Fibroblast of skin of scalp (primary cell): ENCODE measurements at places on chromosomes 11 and 22.

GRCh38 chr11:112826788-112827187, 134.4 kb upstream of the NCAM1 start:
- DNase-seq: no peak

DNA sequence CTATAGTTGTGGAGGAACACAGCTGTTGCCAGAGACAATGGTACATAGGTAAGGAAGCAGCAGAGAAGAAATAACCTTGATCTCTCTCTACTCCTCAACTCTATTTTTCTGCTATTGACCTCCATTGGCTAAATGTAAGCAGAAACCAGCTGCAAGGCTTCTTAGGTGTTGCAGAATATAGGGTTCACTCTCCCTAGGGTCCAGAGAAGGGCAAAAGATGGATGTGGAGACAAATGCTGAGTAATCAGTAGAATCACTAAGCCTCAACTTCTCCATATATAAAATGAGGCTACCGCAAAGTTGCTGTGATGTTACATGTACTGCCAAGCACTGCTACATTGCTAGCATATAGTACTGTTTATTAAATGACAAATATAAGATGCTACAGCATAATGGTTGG, 120.6 kb downstream of the PDE3B start:
- no peak for DNase-seq

DNA sequence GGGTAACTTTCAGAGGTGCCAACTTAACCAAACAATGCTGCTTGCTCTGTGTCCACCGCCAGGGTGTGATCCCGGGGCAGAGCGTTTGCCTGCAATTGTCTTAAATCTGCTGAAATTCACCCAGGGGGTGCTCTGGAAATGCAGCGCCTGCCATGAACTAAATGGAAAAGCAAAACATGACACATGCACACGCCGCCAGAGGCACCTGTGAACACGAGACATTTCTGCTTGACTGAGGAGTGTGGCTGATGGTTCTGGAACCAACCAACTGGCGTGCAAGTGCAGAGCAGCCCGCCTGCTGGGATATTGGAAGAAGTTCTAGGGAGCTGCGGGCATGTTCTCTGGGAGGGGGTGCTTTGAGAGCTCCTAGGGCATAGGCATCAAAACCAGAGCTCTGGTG, 30.4 kb downstream of the DSCAML1 start:
- no peak for DNase-seq

DNA sequence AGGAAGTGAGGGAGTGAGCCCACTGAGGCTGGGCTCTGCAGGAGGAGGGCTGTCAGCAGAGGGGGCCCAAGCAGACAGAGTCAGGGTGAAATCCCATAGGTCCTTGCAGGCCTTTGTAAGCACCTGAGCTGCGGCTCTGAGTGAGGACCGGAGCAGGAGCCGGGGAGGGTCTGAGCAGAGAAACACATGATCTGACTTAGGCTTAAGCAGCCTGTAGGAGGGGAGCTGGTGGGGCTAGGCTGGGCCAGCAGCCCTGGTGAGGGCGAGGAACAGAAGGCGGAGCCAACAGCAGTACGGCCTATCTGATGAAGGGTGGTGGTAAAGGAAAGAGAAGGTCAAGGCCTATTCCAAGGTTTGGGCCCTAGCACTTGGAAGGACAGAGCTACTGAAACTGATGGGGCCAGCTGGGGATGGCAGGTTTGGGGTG, 26.9 kb upstream of the CBX7 start:
- no peak for DNase-seq

DNA sequence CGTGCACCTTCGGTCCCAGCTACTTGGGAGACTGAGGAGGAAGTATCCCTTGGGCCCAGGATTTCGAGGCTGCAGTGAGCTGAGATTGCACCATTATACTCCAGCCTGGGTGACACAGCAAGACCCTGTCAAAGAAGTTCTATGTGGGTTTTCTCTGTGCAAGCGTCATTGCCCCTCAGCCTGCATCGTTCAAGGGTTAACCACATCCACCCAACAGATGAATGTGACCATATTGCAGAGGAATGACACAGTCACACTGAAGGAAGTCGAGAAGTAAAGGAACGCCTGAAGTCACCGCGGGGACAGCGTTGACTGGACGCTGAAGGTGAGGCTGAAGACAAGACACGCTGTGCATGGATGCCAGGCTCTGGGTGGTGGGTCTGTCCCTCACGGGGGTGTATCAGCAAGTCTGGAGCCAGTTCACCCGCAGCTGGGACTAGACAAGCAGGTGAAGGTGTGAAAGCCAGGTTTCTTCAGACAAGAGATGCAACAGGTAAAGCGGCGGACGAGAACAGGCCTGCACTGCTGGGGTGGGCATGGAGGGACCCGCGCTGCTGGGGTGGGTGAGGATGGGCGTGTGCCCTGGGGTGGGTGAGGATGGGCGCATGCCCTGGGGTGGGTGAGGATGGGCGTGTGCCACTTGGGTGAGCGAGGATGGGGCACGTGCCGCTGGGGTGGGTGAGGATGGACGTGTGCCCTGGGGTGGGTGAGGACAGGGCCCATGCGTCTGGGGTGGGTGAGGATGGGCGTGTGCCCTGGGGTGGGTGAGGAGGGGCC, 36.5 kb upstream of the TOLLIP start:
- no peak for DNase-seq

- no peak for DNase-seq
These were observed 50.3 kb downstream of the SHANK2 start for GRCh38 chr11:71201936-71202597.

DNA sequence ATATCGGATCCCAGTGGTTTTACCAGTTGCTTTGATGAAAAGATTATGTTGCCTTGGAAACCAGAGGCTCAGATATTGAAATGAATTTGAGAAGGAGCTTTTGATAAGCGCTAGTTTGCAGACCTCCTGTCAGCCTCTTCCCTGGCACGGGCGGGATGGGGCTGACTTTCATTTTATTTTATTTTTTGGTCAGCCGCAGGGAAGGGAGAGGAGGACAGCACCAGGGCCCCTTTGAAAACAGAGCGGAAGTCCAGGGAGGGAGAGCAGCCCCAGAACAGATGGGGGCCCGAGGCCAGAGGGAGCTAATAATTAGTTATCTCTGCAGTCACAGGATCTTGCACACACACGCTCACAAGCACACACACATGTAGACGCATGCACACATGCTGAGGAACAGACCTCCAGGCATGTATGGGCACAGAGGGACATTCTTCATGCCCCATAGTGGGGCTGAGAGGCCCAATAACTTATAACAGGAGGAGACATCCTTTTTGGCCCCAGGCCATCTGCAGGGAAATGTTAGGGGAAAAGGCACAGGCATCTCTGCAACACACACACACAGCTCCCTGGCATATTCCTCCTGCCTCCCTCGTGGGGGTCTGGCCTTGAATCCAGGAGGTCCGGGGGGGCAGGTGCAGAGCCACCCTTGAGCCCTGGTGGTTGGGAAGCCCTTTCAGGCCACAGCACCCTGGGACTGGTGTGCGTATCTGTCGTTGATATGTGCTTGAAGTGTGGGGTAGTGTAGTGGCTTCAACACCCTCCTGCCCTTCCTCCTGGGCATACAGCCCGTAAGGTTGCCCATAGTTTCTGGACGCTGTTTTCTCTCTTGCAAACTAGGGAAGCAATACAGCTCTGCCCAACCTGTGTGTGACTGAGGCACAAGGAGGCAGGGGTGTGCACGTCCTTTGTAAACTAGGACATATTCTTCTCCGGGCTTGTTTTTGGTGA, 117.3 kb downstream of the CEP164 start:
- peak; percentile 5 for DNase-seq

DNA sequence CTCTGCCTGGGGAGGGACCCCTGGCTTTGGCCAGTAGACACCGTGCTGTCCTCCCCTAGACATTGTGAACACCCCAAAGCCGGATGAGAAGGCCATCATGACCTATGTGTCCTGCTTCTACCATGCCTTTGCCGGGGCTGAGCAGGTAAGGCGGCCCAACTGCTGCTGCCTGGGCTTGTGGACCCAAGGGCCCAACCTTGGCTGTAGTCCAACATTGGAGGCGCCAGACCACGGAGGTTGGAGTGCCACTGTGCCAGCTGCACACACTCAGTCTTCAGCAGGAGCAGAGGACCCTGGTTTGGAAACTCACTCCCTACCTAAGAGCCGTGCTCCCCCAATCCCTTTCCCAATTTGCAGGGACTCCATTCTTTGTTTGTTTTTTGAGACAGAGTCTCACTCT, 9.4 kb downstream of the ACTN3 start:
- no peak for DNase-seq

DNA sequence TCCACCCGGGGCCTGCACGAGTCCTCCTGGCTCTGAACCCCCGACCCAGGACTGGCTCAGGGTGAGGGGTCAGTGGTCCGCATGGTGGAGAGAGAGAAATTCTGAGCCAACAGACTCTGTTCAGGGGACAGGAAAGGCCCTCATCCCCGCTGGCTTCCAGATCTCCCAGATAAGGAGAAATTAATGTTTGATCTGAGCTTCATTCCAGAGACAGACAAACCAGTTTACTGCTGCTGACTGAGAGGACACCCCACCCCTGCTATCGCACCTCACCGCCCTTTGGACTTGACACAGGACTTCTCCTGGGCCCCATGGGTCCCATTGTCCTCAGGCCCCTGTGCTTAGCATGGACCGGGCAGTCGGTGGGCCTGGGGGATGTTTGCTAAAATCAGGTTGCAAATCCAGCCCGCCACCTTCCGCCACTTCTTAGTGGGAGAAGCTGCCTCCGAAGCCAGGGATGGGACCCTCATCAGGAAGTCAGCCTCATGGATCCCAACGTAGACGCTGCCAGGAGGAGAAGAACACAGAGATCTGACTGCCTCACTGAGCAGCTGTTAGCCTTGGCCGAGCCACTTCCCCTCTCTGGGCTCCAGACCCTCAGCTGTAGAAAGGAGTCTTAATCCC, 11.2 kb upstream of the UPK3A start:
- DNase-seq: no peak

GRCh38 chr11:105491394-105491793, 118.5 kb upstream of the GRIA4 start:
- DNase-seq: no peak

- no peak for DNase-seq
These were observed 4.6 kb downstream of the DDB1 start for GRCh38 chr11:61328351-61328750.

GRCh38 chr22:40414311-40414710, 43.9 kb downstream of the SGSM3 start:
- no peak for DNase-seq

DNA sequence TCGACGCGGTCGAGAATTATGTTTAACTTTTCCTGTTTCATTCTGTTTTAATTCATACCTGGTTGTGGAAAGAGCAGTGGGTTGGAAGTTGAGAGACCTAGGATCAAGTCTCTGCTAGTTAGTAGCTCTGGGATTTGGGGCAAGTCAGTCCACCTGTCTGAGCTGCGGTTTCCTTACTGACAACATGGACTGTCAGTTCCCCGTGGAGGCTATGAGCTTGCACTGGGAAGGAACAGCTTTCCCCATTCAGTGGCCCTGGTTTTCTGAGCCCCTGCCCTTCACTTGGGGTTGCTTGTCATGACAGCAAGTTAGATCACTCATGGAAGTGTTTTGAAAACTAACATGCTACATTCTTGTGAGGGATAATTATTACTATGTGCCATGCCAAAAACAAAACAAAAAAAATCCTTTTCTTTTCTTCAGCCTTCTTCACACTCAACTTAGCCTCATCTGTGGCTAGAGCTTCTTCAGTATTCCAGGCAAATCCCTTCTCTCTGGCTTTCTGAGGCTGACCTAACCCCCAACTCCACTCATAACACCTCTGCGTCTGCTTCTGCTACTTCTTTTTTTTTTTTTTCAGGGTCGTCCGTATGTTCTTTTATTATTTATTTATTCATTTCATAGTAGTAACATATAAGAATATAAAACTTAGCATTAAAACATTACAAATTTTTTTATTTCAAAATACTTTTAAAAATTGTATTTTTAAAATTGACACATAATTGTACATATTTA, 43.0 kb upstream of the ZBED5 start:
- no peak for DNase-seq

GRCh38 chr22:29225422-29226090, 19.9 kb downstream of the EMID1 start:
- DNase-seq: peak; percentile 27

GRCh38 chr11:69102732-69103615, 52.8 kb upstream of the SMIM38 start:
- DNase-seq: peak; percentile 15

DNA sequence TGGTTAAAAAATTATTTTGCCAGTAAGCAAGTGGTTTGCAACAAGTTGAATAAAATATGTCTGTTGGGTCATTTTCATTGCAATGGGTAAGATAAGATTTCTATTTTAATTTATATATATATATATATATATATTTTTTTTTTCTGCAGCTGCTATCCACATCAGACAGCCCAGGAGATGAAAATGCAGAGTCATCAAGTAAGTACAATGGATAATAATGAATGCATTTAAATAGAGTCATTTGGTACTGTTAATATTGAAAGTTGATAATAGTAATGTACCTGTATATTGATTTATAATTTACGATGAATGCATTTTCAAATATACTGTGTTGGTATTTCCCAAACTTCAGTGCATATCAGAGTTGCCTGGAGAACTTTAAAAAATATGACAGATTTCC, 11.5 kb downstream of the BIRC3 start:
- no peak for DNase-seq

- DNase-seq: no peak
These were observed 69.2 kb upstream of the OR9G4 start for GRCh38 chr11:56817661-56818060.

DNA sequence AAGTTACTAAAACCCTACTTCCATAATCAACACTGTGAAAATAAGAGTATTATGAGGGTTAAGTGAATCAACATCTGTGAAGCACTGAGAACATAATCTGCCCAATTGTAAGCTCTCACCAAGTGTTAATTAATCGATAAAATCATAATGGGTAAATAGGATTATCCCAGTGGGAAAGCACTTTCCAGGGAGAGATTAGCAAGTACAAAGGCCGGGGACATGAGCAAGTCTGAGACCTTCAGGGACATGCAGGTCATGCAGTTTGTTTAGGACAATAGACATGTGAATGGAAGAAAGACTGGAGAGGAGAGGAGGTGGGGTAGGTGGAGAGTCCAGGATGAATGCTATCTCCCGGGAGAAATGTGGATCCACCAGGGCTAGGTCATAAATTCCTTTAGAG, 57.8 kb upstream of the FIBIN start:
- no peak for DNase-seq

- peak; percentile 22 for DNase-seq
These were observed 19.2 kb downstream of the AP2A2 start for GRCh38 chr11:944711-945470.

DNA sequence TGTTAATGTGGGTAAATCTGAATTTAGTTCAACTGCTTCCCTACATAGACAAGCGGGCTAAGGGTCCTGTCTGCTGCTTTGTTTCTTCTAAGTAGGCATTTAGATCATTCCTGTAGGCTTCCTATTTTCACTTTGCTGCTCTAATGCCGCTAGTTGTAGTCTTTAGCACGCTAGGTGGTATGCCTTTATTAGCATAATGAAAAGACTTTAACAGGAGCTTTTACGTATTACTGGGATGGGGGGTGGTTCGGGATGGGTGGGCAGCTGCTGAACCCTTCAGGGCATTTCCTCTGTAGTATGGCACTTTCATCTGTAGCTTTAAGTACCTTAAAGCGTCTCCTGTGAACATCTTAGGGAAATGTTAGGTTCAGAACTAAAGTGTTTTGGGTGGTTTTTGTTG, 85.3 kb downstream of the GGT1 start:
- DNase-seq: no peak

GRCh38 chr11:30370164-30370563, 47.3 kb downstream of the ARL14EP start:
- no peak for DNase-seq
